Germinal center (tissue), 1 donor: ENCODE measurements at places on chromosomes 3 and 15.

GRCh38 chr3:128226186-128226725 is 73.0 kb downstream of the EEFSEC start:
- no peak for DNase-seq

GRCh38 chr15:89888214-89888804 is 5.5 kb downstream of the AP3S2 start:
- no peak for DNase-seq

DNA sequence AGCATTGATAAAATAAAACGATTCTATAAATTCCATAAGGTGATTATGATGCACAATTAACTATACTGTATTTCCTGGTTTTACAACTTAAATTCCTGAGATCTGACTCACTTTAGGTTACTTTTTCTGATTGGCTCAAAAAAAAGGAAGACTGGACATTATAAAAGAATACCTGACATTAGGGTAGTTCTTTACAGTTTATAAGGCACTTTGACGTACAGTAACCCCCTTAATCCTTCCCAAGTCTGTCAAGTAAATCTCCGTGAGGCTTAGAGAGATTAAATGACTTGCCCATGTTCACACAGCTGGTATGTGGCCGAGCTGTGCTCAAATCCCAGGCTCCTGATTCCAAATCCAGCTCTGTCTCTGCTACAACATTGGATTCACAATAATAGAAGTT is 1.0 kb upstream of the SLTM start:
- no peak for DNase-seq

- DNase-seq = no peak
Measured at GRCh38 chr15:74530771-74531143, 10.3 kb upstream of the ARID3B start.

DNA sequence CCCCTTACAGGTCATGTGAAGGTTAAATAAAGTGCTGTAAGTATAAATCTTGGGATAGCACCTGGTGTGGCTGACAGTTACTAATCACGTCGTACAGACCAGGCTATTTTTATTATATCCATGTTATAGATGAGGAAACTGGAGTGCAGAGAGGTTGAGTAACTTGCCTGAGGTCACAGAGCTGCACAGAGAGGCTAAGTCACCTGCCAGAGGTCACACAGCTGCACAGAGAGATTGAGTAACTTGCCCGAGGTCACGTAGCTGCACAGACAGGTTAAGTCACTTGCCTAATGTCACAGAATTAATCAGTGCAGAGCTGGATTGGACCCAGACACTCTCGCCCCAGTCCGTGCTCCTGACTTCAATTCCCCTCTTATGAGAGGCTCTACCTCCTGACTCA is 171.5 kb downstream of the NUP210 start:
- no peak for DNase-seq

GRCh38 chr3:11071096-11071755 is 78.7 kb downstream of the SLC6A1 start:
- no peak for DNase-seq

DNA sequence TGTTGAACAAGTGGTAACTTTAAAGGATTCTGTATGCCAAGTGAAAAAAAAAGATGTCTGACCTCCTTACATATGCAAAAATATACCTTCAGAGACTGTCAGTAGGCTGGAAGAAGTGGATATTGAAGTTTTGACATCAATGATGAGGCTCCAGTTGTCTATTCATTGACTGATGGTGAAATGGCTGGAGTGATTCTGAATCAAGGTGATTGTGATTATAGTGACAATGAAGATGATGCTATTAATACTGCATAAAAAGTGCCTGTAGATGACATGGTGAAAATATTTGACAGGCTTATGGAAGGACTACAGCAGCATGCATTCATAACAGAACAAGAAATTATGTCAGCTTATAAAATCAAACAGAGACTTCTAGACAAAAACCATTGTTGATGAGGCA is 4.1 kb downstream of the CCR8 start:
- no peak for DNase-seq

DNA sequence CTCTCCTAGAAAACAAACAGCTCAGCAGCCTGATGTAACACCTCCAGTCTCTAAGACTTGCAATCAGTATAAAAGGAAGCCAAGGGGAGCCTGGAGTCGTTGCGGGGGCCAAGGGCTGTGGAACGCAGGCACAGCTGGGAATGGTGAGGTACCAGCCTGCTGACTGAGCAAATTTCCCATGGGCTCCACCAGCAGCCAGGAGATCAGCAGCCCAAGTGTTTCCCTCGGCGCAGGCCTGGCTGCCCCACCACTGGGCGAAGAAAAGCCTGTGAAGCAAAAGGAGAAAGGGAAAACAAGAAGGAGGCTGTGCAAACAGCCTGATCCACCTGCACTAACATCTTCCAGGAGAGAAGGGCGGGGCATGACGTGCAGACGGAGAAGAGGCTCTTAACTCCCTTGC is 155.3 kb downstream of the SHQ1 start:
- DNase-seq = no peak

GRCh38 chr3:61192222-61192621 is 59.0 kb downstream of the FHIT start:
- no peak for DNase-seq

- DNase-seq = peak; percentile 16
Measured at GRCh38 chr3:123448536-123449101, at the start of gene ADCY5. Gene ADCY5 (minus strand): TSS chr3:123449090. CDS start chr3:123448545, 545 bp downstream.

DNA sequence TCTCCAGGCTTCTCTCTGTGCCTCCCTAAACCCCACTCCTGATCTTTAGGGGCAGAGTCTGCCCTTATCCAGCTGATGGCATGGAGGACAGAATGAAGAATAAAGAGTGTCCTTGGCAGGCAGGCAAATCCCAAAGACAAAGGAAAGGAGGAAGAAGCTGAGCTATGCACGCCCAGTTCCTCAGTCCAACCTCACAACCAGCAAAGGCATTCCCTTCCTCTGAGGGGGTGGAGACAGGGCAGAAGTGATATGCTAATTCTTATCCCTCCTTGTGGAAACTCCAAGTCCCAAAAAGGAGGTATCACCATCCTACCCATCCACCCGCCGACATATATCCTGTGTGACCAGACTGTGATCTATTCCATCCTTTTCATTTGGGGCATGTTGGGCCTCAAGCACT is 10.5 kb upstream of the CCDC54 start:
- no peak for DNase-seq

DNA sequence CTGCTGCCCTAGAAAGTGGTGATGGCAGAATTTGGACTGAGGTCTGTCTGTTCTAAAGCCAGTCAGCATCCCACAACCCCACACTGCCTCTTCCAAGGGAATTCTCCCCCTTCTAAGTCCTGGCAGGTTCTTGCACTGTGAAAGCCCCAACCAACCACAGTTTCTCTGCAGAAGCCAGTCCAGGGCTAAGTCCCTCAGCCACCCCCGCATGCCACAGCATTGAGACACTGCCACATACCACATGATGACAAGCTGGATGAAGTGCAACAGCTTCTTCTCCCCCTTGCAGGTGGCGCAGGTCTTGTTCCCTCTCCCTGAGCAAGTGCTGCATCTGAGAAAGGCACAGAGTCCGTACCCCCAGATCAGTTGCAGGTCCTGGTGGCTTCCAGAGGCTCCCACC is 18.6 kb downstream of the SSUH2 start:
- no peak for DNase-seq

DNA sequence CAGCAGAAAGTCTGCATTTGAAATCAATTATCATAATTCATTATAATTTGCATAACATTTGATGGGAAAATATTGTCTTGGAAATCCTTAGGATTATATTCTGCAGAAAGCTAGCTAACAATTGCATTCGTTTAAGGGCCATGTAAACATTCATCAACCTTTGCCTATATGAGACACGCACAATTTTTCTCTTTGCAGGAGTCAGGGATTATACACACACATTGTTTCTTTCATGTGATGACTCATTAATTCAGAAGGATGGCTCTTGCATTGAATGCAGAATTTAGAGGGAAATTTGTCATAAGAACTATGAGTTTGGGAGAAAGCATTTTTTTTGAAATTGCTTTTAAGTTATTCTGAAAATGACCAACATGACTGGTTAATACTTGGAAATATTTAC is 844.7 kb downstream of the DIPK2A start:
- DNase-seq = no peak

DNA sequence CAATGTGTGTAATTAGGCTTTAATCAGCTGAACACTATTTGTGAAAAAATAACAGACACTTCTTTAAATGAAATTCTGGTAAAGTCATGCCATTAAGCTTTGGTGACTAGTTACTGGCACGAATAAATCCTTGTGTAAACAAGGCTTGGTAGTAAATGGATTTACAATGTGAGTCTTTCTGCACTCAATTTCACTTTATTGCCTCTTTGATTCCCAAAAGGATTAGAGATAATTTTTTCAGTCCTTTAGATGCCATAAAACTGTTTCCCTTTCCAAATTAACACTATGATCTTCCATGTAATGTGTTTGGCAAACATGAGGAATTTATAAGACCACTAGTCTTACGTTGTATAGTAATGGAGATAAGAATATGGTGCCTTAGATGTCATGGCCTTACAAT is 339.5 kb upstream of the DNAJC19 start:
- DNase-seq = no peak

DNA sequence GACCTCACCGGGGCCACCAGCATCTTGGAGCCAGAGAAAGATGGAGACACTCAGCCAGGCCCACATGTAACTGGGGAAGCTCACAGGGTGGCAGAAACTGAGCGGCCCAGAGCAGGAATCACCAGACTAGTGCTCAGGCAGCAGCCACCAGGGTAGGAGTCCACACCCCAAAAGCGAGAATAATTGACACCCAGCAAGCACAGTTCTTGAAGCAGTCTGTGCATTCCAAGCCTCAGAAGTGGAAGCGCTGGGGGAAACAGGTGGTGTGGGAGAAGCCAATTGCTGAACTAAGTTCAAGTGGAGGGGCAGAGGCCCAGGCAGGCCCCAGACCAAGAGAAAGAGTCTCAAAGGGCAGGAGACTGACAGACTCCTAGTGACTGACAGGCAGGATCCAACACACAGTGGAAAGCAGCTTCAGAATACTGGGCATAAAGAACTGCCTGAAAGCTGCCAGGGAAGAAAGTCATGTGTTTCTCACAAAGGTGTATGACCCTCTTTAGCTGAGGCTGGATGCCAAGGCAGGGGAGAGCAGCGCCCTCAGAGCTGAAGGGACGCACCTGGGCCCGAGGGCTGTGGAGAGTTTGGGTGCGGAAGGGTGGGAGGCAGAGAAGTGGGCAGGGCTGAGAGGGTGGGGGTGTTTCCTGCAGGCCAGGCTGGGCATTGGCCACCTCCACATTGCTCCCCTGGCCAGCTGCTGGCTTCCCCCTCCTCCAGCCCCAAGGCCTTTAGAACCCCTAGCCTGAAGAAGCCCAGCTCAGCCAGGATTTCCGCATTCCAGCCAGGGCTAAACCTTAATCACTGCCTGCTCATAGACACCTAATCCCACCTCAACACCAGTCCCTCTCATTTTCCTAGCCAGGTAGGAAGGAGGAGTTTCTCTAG is 7.7 kb downstream of the NT5DC2 start:
- DNase-seq = no peak
